ENCODE measurements at places on chromosomes 7 and 10.

DNA sequence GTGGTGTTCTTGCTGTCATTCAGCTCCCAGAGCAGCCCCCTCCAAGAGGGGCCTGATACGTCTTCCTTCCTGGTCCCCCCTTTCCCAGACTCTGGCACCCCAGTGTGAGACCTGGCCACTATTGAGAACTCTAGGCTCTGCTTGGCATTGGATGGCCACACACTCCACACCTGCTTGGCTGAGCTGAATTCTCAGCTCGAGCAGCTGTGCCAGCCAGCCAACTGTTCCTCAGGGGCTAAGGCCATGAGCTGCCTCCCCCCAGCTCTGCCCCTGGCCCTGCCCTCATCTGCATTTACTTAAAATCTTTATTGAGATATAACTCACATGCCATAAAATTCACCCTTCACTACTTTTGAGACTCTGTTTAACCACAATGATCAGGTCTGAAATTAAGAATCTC is 6.7 kb downstream of the TLL2 start:
- no peak for DNase-seq

- no peak for DNase-seq
These were observed 11.6 kb downstream of the RPS24 start for GRCh38 chr10:78045237-78045636.

DNA sequence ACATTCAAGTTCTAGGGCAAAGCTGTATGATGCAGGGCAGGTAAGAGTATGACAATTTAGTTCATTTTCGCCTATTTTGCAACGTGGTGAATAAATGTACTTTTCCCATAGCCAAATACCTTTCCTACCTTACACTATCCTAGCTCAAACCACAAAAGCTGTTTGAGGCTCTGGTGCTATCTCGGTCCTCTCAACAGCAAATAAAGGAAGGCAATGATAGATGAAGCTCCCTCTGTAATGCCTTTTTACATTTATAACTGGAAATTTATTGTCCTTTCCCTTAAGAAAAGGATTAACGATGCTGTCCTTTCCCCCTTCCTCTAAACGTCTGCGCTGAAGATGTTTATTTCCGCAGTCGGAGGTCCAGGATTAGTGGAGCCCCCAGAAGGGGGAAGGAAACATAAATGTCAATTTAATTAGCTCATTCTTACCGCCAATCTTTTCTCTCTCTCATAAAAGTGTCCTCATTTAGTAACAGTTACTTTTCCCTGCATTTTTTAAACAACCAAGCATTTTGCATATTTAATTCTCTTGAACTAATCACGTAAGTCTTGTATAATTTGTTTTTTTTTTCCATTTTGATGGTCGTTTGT is 114.6 kb downstream of the PIP4K2A start:
- DNase-seq: no peak

DNA sequence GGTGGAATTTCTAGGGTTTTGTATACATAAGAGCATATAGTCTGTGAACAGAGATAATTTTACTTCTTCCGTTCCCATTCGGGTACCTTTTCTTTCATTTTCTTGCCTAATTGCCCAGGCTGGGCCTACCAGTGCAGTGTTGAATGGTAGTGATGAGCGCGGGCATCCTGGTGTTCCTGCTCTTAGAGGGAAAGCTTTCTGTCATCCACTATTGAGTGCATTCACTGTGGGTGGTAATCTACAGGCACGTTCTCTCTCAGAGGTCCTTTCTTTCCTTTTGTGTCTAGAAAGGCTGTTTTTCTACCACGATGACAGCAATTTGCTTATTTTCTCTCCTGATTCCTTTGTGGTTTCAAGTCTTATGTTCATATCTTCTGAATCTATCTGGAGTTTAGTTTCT is 65.0 kb downstream of the INPP5A start:
- no peak for DNase-seq

- DNase-seq: no peak
These were observed 239.7 kb downstream of the EMX2 start for GRCh38 chr10:117782276-117782675.

DNA sequence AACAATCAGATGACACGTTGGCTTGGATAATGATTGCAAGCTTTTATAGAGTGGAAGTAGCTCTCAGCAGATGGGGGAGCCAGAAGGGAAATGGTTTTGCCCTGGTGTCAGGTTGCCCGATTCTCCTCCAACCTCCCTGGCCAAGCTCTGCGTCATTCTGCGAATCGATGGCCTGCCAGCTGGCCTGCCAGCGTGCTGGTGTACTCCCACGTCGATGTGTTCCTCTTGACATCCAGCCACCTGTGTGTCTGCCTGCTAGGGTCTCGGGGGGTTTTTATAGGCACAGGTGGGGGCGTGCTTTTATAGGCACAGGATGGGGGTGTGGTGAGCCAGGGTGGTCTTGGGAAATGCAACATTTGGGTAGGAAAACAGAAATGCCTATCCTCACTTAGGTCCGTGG is 4.6 kb downstream of the NET1 start:
- DNase-seq: no peak

DNA sequence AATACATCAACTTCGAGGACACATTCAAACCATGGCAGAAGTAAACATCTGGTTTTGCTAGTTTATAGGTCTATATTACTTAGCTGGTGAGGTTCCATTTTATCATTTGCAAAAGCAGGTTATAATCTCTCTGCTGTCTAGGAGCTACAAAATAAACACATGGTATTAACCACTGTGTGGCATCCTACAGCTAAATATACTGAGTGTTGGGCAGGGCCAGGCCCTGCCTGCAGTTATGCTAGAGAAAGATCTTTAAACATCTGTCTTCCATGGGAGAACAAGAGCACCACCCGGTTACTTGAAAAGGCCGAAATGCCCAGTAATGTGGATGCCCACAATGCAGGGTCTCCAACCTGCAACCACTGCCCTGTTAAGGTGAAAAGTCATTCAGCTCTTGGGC is 20.6 kb upstream of the FKBP9 start:
- DNase-seq: no peak

- DNase-seq: no peak
These were observed 6.3 kb downstream of the COA1 start for GRCh38 chr7:43723007-43723341.

DNA sequence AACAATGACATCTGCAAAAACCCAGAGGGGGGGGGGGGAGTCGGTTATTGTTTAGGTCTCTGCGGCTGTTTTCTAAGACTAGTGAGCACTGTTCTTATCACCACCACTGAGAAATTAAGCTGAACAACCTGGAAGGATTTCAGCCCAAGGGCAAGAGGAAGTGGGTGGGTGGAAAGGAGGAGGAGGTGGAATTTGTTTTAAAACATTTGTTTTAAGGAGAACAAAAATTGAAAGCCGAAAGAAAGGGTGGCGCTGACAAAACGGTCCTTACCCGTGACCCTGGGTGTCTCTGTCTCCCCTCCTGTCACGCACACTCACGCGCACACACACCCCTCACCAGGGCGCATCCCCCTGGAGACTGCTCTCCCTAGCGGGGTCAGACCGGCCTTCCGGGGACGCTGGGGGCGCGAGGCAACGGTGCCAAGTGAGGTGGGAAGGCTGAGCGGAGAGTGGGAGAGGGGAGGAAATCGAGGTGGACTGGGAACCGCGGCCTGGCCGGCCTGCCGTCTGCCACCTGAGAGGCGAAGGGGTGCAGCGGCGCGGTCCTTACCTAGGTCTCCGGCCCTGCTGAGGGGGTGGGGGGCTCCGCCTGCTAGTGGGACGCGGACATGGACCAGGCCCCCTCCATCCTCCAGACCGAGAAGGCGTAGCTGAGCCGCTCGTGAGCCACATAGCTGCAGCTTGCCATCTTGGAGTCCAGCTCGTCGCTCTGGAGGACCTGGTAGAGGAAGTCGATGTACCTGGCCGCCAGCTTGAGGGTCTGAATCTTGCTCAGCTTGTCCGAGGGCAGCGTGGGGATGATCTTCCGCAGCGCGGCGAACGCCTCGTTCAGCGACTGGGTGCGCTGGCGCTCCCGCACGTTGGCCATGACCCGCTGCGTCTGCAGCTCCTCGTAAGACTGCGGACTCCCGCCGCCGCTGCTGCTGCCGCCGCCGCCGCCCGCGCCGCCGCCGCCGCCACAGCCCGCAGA is 1.0 kb downstream of the TWIST1 start:
- no peak for DNase-seq

GRCh38 chr10:13969118-13969791 is 361.5 kb downstream of the FRMD4A start:
- DNase-seq: no peak

DNA sequence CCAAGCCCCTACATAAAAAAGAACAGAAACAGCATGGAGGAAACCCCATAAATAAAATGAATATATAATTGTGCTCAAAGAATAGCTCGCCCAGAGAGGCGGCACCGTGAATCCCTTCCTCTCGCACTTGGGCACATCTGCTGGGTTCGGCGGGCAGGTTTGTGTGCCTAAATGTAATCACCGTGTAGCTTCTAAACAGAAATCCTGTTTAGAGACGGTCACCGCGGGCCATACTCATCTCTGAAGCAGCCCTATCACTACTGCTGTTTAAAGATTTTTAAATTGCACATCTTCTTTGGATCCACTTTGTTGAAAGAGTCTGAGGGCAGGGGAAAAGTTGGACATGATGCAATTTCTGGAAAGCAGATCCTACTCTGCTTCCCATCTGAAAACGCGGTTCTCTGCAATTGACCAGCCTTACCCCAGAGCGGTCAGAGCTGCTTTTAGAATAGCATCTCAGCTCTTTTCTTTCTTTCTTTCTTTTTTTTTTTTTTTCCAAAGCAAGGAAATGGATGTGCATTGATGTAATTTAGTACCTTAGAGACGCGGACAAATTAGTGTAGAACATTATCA is 6.4 kb downstream of the DRGX start:
- DNase-seq: no peak

DNA sequence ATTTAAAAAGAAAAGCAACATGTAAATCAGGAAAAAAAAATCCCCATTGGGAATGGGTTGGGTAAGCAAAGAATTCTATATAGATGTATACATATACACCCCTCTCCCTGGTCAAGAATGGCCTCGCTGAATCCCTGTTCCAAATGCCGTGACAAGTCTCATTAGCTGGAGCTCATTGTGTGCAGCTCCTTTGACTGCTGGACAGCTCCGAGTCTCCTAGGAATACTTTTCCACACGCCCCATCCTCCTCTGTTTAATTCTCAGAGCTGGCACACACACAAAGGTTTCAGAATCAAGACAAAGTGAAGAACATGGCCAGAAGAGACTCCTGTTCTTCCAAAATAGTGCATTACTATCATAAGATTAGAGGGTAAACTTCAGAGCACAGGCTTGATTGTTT is 130.9 kb upstream of the MKLN1 start:
- no peak for DNase-seq

DNA sequence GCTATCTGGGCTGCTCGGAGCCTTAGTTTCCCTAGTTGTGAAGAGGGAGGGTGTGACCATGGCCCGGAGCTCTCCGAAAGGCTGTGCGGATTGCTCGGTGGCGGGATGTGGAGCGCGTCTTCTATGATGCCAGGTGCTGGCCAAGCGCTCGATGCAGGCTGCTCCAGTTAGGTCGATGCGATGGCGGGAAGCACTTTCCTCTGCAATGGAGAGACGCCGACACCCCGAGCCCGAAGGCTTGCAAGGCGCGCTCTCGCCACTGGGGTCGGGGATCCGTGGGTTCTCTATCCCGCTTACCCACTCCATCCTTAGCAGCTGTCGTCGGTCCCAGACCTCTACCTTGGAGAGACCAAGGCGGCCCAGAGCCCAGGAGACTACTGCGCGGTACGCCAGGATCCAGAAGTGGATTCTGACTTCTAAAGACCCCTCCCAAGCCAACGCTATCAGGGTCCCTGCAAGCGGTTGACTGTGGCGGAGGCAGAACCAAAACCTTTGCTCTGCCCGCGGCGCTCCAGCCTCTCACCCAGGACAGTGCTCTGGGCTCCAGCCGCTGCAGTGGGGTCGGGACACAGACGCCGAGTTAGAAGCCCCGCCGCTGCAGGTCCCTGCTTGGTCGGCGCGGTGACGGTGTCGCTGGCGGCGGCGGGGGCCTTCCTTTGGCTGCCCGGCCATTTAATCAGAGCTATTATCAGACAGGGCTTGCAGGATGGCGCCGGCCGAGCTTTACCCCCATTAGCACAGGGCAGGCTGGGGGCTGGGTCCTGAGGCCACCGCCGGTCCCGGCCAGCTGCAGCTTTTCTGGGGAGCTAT is 7.8 kb upstream of the TBX20 start:
- no peak for DNase-seq

DNA sequence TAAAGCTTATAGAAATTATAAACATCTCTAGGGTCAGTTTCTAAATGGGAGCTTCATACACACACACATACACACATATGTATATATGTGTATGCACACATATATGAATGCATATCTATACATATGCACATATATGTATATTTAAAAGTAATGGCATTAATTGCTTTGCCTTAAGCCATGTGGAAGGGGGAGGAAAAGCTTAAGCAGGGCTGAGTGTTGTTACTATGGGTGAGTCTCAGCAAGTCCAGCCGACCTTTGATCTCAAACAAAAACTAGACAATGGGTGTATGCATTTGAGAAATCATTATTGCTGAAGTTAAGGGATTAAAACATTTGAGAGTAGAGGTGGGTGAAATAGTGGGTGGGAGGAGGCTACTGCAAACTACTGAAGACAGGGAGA is 546.7 kb downstream of the MAGI2 start:
- no peak for DNase-seq

- no peak for DNase-seq
These were observed 12.5 kb upstream of the LIPK start for GRCh38 chr10:88693392-88694020.

DNA sequence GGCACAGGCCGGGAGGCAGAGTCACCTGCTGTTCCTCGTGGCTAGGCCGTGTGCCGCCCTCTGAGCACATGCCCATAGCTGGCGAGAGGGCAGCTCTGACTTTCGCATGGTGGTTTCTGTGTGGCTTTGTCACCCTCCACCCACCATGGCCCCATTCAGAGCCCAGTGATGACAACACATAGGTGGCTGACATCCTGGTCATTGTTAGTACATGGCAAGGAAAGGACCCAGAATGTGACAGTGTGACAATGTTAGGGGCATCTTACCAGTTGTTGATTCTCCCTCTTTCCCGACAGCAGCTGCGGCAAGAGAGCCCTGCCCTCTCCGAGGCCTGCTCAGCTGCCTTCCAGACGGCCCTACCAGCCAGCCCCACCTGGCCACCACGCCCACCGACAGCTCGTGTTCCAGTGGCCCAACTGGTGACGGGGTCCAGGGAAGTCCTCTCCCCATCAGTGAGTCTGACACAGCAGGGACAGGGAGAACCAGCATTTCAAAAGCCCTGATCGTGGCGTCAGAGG is 52.2 kb downstream of the ZNF467 start:
- no peak for DNase-seq

- DNase-seq: no peak
These were observed 500.4 kb upstream of the POT1 start for GRCh38 chr7:125430013-125430412.

GRCh38 chr7:29495653-29496052 is 68.0 kb upstream of the PRR15 start:
- DNase-seq: no peak

DNA sequence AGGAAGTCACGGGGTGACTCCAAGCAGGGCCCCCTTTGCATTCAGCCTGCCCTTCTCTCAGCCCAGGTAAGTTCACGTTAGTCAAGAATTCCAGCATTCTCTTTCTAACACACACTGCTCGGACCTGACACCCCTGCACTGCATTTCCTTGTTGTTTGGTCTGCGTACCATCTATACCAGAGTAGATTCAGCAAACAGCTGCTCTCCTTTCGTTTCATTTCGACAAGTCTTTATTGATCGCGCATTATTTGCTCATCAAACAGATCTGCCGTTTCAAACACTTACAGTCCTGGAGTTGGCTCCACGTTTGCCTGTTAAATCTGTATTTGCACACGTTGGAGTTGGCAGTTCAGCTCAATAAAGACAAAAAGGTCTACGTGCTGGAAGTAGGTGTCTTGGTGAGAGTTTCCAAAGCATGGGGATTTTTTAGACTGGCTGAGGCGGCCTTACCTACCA is 495.1 kb downstream of the RPS24 start:
- DNase-seq: no peak

- no peak for DNase-seq
These were observed 13.2 kb downstream of the WAC start for GRCh38 chr10:28545967-28546644.
